ENCODE measurements at places on chromosomes 11 and 22. TPM values are rescaled to one million over a fixed set of nuclear protein-coding genes. Genes with fewer than 3 reads are reported as not detected.

GRCh38 chr11:35326266-35326879 is 93.0 kb downstream of the SLC1A2 start:
- peak; percentile 61 for DNase-seq
- H3K36me3 ChIP-seq = no peaks in the 10 kb centered on the region
- no peak overlapping the region for H3K27ac ChIP-seq
- H3K4me1 ChIP-seq = peaks cover 23% of the 10 kb centered on the region
- no peaks in the 10 kb centered on the region for H3K27me3 ChIP-seq

P2RX6 gene
- total RNA-seq = 2.7 TPM

DNA sequence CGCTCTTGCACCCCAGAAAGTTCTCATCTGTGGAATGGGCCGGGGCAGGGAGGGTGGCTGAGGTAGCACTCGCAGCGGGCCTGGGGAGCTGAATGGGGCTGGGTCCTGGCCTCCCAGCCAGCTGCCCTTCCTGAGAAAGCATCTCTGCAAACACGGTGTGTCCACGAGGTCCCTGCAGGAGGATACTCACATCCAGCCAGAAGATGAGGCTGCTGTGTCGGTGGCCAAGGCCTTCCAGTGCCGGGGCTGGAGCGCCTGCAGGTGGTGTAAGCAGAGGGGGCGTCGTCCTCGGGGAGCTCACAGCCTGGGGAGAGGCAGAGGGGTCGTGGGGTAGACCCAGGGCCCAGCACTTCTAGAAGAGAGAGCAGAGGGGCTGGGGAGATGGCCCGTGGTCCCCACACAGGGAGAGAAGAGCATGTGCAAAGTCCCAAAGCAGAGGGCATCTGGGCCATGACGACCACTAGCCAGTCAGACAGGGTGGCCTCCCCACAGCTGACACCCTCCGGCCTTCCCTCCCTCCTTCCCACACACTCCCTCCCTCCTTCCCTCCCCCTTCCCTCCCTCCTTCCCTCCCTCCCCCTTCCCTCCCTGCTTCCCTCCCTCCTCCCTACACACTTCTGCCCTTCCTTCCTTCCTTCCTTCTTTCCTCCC is 97.9 kb downstream of the WNT7B start:
- no peak overlapping the region for H3K4me3 ChIP-seq
- no peaks in the 10 kb centered on the region for H3K4me1 ChIP-seq
- H3K27me3 ChIP-seq = no peaks in the 10 kb centered on the region
- no peak overlapping the region for H3K27ac ChIP-seq

LDHAL6A gene
- total RNA-seq = not detected

- H3K4me1 ChIP-seq = no peaks in the 10 kb centered on the region
- no peak for DNase-seq
- H3K36me3 ChIP-seq = no peaks in the 10 kb centered on the region
- no peak overlapping the region for H3K4me3 ChIP-seq
- peaks cover 20% of the 10 kb centered on the region for H3K27me3 ChIP-seq
Measured at GRCh38 chr11:79095424-79095823, 345.4 kb downstream of the TENM4 start.

ZP1 gene
- not detected for total RNA-seq

GRCh38 chr11:73087730-73088129 is 54.4 kb downstream of the FCHSD2 start:
- H3K27ac ChIP-seq = no peak overlapping the region
- no peak for DNase-seq
- H3K4me1 ChIP-seq = no peaks in the 10 kb centered on the region
- no peak overlapping the region for H3K4me3 ChIP-seq
- no peaks in the 10 kb centered on the region for H3K27me3 ChIP-seq

PANX2 gene
- 51.7 TPM for total RNA-seq

DNA sequence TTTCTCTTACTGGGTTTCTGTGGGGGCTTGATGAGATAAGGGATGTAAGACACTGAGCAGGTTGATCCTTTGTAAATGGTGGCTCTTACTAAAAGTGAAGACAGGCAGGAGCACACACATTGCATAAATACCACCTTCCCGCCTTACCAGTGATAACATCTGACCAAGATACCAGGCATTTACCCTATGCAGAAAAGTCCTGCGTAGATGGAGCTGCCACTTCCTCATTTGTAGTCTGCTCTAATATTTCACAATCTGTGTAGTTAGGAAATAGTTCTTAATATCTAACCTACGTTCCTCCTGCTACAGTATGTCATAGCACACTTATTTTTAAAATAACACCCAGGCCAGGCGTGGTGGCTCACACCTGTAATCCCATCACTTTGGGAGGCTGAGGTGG is 23.9 kb upstream of the SWAP70 start:
- H3K36me3 ChIP-seq = no peaks in the 10 kb centered on the region

LAYN gene
- 19.9 TPM for total RNA-seq

GRCh38 chr22:49066619-49067018 is 761.1 kb downstream of the BRD1 start:
- no peak for DNase-seq
- peaks cover 91% of the 10 kb centered on the region for H3K27me3 ChIP-seq
- H3K4me1 ChIP-seq = no peaks in the 10 kb centered on the region
- H3K27ac ChIP-seq = no peak overlapping the region
- no peak overlapping the region for H3K4me3 ChIP-seq
- no peaks in the 10 kb centered on the region for H3K36me3 ChIP-seq

DNA sequence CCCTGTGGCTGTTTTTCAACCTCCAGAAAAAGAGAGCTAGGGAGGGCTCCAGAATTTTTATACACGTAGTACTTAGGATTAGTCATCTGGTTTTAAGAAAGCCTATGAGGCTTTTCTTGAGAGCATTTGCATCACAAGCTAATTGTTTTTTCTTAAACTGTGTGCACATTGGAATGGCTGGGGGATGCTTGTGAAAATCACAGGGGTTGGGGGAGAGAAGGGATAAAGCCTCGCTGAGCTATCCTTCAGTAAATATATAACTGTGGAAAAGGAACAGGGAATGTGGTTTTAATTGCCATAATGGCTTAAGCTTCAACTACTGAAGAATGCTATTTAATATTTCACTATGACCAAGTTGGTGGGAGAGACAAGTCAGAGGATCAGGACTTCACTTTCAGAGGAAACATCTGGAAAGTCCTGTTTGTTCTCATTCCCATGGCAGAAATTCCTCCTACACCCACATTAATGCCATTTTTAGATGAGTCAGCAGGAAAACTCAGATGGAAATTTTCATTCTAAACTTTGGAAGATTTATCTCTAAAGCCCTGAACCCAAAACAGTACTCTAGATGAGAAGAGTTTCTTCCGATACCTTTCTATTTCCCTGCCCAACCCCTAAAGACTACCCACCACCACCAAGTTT is 591.3 kb downstream of the LRRC4C start:
- no peak overlapping the region for H3K27ac ChIP-seq
- no peak for DNase-seq
- H3K36me3 ChIP-seq = no peaks in the 10 kb centered on the region

RIMBP3C gene
- 0.15 TPM for total RNA-seq

POU2AF2 gene
- not detected for total RNA-seq

DNA sequence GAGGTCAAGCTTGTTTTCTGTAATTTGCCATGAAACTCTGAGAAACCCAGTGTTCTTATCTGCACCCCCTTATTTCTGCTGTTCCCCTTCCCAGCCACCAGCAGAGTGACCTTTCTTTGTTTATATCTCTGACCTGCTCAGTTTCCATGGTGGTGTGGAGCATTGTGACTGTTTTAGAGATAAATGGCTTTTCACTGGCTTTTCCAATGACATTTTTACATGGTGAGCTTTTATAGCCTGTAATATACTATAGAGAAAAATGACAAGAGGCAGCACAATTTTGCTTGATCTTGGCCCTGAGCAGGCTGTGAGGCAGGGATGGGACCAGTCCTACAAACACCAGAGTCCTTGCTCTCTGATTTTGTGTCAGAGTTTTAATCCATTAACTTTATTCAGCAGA is 233.9 kb downstream of the FAT3 start:
- no peak overlapping the region for H3K27ac ChIP-seq
- H3K4me3 ChIP-seq = no peak overlapping the region
- no peaks in the 10 kb centered on the region for H3K4me1 ChIP-seq
- no peak for DNase-seq
- H3K36me3 ChIP-seq = no peaks in the 10 kb centered on the region

DNA sequence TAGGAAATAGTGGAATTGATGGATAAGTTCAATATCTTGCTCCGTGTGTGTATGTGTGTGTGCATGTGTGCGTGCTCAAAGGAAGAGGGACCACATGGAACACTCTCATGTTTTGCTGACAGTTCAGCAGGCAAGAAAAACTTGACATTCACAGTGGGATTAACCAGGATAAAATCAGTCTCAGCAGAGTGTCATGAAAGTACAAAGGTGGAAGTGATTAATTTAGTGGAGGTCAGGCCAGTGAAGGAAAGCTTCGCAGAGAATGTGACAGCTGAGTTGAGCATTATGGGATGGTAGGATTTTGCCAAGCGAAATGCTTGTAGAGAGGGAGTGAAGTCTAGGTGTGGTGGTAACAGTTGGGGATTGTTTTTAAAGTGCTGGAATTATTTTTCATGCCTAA is 15.7 kb upstream of the FBXO3 start:
- H3K4me3 ChIP-seq = no peak overlapping the region
- no peaks in the 10 kb centered on the region for H3K36me3 ChIP-seq
- no peak for DNase-seq
- H3K27me3 ChIP-seq = no peaks in the 10 kb centered on the region
- H3K4me1 ChIP-seq = no peaks in the 10 kb centered on the region

GRCh38 chr11:120548682-120549209 is 37.2 kb downstream of the GRIK4 start:
- H3K27ac ChIP-seq = no peak overlapping the region
- H3K4me3 ChIP-seq = no peak overlapping the region
- peaks cover 24% of the 10 kb centered on the region for H3K4me1 ChIP-seq
- DNase-seq = no peak
- H3K36me3 ChIP-seq = no peaks in the 10 kb centered on the region
- 0 out of 2 replicates have a peak, but pooled peaks cover 13% of the 10 kb centered on the region for H3K27me3 ChIP-seq

DNA sequence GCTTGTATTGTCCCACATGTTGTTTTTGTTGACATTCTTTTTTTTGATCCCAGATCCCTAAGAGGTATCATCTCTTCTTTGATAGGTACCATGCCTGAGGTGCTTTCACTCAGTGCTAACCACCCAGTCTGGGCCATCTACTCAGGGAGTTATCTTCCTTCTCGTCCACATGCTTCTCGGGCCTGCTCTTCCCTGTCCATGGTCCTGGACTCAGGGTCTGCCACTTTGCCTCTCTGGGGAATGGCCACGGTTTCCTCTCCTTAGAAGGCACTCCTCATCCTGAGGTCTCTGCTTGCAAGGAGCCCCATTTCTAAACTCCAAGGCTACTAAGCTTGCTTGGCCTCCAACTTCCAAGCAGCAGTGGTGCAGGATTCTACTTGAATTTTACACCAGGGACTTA is 227.0 kb upstream of the NCAM1 start:
- no peak for DNase-seq
- no peak overlapping the region for H3K27ac ChIP-seq
- peaks cover 12% of the 10 kb centered on the region for H3K27me3 ChIP-seq
- H3K36me3 ChIP-seq = no peaks in the 10 kb centered on the region
- no peak overlapping the region for H3K4me3 ChIP-seq

- peaks cover 21% of the 10 kb centered on the region for H3K27me3 ChIP-seq
- H3K4me3 ChIP-seq = no peak overlapping the region
- no peaks in the 10 kb centered on the region for H3K4me1 ChIP-seq
- no peak for DNase-seq
- H3K36me3 ChIP-seq = no peaks in the 10 kb centered on the region
Measured at GRCh38 chr11:127058524-127058923, 58.0 kb upstream of the KIRREL3 start.

- H3K27ac ChIP-seq = no peak overlapping the region
- H3K4me1 ChIP-seq = no peaks in the 10 kb centered on the region
- no peaks in the 10 kb centered on the region for H3K36me3 ChIP-seq
- no peak for DNase-seq
- no peak overlapping the region for H3K4me3 ChIP-seq
- H3K27me3 ChIP-seq = no peaks in the 10 kb centered on the region
Measured at GRCh38 chr11:99937330-99937729, 749.8 kb upstream of the ARHGAP42 start.

HTATIP2 gene
- 180 TPM for total RNA-seq

DNA sequence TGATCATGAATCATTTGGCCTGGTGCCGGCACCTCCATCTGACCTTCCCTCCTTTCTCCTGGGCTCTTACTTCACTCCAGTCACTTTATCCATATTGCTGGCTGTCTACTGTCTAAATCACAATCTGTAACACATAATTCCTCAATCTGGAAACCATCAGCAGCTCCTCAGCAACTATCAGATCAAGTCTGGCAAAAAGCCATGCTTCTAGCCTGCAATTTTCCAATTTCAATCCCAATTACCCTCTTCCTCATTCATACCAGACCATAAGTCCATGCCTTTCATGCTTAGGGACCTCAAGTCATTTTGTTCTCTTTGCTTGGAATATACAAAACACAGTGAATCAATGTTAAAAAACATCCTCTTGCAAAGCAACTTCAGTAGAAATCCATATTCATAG is 882.8 kb upstream of the ANO3 start:
- no peak overlapping the region for H3K27ac ChIP-seq
- H3K4me1 ChIP-seq = no peaks in the 10 kb centered on the region
- H3K4me3 ChIP-seq = no peak overlapping the region
- H3K36me3 ChIP-seq = no peaks in the 10 kb centered on the region

DDT gene
- 67.9 TPM for total RNA-seq

DNA sequence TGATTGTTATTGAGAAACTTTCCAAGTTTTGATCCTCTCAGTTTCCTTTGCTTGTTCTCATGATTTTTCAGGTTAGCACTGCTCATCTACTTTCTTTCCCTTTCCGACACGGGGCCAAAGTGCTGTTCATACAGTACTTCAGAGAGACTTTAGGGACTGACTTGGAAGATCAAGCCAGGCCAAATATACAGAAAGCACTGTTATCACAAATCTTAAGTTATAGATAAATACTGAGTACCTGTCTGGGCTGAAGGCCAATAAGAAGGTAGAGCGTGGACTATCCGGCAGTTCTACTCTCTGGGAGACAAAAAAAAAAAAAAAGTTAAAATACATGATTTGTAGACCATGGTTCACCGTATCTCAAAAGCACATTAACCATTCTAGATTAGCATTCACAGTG is 46.2 kb downstream of the AMBRA1 start:
- peaks cover 21% of the 10 kb centered on the region for H3K36me3 ChIP-seq
- no peak overlapping the region for H3K27ac ChIP-seq
- no peak for DNase-seq
- no peaks in the 10 kb centered on the region for H3K27me3 ChIP-seq
- H3K4me1 ChIP-seq = peaks cover 4% of the 10 kb centered on the region

APOBEC3H gene
- total RNA-seq = 1.5 TPM

- H3K4me3 ChIP-seq = no peak overlapping the region
- peak; percentile 59 for DNase-seq
- peaks cover 16% of the 10 kb centered on the region for H3K4me1 ChIP-seq
- H3K27ac ChIP-seq = no peak overlapping the region
Measured at GRCh38 chr22:36925388-36926290, 12.2 kb downstream of the CSF2RB start.

BACE1-AS gene
- total RNA-seq = 5.7 TPM

GRCh38 chr11:1269957-1270356 is 39.5 kb downstream of the TOLLIP start:
- no peak overlapping the region for H3K27ac ChIP-seq
- no peaks in the 10 kb centered on the region for H3K27me3 ChIP-seq
- DNase-seq = no peak
- H3K4me1 ChIP-seq = no peaks in the 10 kb centered on the region

- H3K4me3 ChIP-seq = no peak overlapping the region
- H3K4me1 ChIP-seq = no peaks in the 10 kb centered on the region
- no peak overlapping the region for H3K27ac ChIP-seq
- peaks cover 7% of the 10 kb centered on the region for H3K27me3 ChIP-seq
Measured at GRCh38 chr22:33964121-33964520, 43.8 kb upstream of the LARGE1 start.
